NCI-H1417 (cell line): ENCODE measurements at places on chromosomes 11 and 22.
A peak's percentile ranks its signal among the peaks of the same experiment; 100 is the strongest.

DNA sequence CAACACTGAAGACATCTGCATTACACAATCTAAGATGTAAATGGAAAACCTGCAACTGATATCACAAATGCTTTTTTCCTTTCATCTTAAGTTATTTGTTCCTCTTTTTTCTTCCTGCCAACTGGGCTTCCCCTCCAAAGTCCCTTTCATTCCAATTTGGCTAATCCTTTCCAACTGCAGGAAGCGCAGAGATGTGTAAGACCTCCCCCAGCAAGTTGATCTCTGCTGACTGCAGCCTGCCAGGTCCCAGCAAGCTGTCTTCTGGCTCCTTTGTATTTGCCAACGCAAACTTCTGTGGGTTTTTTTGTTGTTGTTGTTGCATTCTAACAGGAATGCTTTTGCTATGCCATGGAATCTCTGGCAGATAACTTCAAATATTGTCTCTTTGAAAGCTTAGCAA, 38.5 kb upstream of the LRRC4C start:
- DNase-seq: no peak

- no peak for DNase-seq
These were observed 220.7 kb downstream of the TENM4 start for GRCh38 chr11:79220171-79220570.

DNA sequence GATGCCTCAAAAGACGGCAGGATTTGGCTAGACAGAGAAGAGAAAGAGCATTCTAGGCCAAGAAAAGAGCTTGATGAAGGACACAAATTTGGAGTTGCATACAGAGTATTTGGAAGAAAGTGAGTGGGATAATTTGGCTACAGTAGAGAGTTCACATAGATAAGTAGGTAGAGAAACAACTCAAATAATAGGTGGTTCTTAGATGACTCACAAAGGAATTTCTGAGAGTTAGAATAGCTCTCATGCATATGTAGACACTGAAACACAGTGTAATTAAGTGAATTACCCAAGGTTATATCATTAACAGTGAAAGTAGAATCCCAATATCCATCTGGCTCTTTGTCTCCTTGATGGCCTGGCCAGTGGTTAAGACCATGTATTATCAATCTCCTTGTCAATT, 228.6 kb upstream of the DDI1 start:
- no peak for DNase-seq

DNA sequence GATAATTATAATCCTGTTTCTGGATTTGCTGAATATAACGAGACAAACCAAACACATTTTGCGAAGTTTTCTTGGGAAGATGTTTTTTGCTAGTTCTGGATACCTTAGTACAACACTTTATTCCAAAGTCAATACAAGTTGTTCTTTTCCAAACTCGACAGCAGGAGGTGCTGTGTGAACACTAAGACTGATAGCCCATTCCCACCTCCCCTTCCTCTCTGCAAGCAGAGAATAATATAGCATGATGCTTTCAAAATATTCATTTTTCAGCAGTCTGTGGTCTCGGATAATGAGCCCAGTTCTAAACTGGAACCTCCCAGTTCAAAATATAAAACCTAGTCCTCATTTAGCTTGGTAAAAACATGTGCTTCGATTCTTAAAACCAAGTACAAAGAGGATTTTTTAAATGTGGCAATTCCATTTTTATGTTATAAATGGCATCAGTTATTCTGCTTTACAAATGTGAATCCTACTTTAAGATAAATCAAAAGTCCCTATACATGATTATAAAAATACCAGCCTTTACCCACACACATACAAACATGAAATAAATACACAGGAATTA, 129.1 kb downstream of the DCDC1 start:
- DNase-seq: peak; percentile 85

DNA sequence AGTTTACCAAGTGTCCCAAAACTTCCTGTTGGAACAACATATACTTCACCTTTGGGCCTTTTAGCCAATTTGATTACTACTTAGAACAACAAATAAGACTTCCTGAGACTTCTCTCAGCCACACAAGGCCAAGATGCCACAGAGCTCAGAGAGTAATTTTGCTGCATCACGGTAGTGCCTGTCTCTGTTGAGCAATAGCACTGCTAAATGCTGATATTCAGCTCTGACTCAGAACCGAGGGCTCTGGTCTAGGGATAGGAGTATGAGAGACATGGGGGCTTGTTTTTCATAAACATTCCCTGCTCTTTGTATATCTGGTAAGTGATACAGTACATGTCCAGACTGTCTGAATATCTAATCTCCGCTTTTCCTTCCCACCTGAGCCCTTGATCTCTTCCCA, 260.4 kb upstream of the ARHGAP20 start:
- DNase-seq: no peak

- no peak for DNase-seq
These were observed 65.5 kb upstream of the THY1 start for GRCh38 chr11:119488256-119488995.

GRCh38 chr22:34370711-34371110, 450.4 kb upstream of the LARGE1 start:
- no peak for DNase-seq

- no peak for DNase-seq
These were observed 78.5 kb downstream of the CYP2R1 start for GRCh38 chr11:14813516-14813915.

DNA sequence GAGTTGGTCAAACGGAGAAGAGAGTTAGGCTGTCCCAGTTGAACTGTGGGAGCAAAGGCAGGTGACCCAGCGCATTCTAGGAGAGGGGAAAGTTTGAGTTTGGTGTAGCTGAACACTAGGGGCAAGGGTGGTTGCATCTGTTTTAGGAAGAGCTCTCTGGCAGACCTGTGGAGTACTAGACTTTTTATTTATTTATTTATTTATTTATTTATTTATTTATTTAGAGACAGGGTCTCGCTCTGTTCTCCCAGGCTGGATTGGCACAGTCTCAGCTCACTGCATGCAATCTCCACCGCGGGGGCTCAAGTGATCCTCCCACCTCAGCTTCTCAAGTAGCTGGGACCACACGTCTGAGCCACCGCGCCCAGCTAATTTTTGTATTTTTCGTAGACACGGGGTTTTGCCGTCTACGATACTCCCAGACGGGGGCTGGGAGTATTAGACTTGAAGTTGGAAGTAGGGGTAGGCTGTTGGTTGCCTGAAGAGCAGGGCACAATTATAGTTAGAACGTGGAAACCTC, 950 bp upstream of the ACER3 start:
- no peak for DNase-seq

GRCh38 chr11:88543902-88544655, 206.5 kb upstream of the CTSC start:
- peak; percentile 93 for DNase-seq

GRCh38 chr11:122799406-122800105, 38.7 kb upstream of the CRTAM start:
- no peak for DNase-seq

GRCh38 chr11:113332023-113332422, 17.6 kb downstream of the TTC12 start:
- no peak for DNase-seq

DNA sequence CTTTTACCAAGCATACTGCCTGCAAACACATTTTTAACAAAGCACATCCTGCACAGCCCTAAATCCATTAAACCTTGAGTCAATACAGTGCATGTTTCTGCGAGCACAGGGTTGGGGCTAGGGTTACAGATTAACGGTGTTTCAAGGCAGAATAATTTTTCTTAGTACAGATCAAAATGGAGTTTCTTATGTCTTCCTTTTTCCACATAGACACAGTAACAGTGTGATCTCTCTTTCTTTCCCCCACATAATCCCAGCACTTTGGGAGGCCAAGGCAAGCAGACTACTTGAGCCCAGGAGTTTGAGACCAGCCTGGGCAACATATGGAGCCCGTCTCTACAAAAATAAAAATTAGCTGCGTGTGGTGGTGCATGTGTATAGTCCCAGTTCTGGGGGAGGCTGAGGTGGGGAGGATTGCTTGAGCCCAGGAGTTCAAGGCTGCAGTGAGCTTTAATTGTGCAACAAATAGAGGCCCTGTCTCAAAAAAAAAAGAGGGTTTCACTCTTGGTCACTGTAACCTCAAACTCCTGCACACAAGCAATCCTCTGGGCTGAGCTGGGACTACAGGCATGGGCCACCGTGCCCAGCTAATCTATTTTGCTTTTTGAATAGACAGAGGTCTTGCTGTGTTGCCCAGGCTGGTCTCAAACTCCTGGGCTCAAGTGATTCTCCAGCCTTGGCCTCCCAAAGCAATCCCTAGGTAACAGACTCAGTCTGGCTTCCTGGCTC, 19.7 kb upstream of the SLC3A2 start:
- DNase-seq: no peak

- DNase-seq: no peak
These were observed 7.0 kb downstream of the GTF2H1 start for GRCh38 chr11:18329196-18329870.

GRCh38 chr11:111414267-111414931, 35.3 kb upstream of the POU2AF1 start:
- DNase-seq: no peak

- peak; percentile 62 for DNase-seq
These were observed 14.3 kb upstream of the FGF19 start for GRCh38 chr11:69718147-69718546.
